Cardiac fibroblast (primary cell): ENCODE measurements at places on chromosomes 12 and 14.
A peak's percentile ranks its signal among the peaks of the same experiment; 100 is the strongest.

DNA sequence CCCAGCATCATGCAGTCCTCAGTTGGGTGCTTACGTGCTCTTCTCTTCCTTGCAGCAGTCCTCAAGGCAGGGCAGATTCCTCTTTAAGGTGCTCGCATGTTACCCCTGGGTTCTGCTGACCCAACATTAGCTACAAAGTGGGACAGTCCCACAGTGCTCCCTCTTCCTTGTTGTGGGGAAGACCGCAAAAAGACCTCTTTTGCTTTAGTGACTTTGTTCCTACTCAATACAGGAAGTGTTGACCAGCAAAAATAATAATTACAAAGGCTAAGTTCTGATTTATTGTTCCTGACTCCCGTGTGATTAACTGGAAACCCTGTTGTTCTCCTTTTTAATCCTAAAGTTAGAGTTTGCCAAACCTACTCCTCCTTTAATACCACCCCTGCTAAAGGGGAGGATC, 13.7 kb downstream of the PIGH start:
- no peak for DNase-seq

- DNase-seq, result no peak
Measured at GRCh38 chr12:3105690-3106479, 28.7 kb downstream of the TSPAN9 start.

GRCh38 chr12:66240096-66240820, 51.2 kb downstream of the IRAK3 start:
- DNase-seq, result no peak

GRCh38 chr12:109988274-109988673, 7.9 kb downstream of the GIT2 start:
- no peak for DNase-seq

DNA sequence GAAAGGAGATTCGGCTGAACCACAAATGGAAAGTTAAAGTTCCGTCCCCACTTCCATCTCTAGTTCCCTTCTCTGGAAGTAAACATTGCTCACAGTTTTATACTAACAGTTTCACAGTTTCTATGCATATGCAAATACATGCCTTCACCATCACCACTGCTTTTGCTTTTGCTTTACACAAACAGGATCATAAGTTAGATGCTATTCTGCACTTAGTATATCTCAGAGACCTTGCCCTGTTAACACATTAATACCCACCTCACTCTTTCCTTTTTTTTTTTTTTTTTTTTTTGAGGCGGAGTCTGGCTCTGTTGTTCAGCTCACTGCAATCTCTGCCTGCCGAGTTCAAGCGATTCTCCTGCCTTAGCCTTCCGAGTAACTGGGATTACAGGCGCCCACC, 890 bp downstream of the TEP1 start:
- DNase-seq, result peak; percentile 27

DNA sequence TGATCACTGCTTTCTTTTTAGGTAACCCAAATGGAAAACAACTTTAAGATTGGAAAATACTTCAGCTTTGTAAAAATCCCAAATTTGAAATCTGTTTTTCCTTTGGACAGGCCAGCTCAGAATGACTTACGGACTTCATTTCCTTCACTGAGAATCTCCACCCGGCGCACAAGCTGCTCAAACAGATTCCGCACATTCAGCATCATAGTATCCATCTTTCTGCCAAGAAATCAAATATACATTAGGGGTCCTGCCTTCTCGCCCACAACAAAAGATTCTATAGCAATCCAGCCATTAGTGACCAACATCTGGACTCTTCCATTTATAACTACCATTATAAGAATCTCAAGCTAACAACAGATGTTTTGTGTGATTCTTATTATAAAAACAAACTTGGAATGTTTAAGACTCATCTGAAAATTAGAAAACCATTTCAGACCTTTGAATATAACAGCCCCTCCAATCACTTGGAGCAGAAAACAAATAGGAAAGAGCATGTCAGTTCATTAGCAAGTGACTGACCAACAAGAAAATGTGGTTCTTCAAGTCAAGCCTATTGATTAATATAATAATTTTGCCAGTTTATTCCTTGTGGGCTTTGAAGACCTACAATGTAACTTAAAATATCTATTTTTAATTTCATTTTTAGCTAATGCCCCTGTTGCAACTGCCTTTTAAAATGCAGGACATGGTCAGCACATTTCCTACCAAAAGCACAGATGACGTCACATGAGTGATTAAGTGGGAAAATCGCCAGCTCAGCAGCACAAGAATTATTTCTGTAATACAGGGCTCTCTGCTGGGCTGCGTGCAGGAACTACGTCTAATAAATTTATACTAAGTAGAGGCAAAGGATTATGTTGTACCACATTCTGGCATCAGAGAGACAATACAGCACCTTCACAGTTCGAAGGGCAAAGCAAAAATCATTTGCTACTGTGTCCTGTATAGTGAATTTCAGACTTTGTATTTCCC, 8.5 kb downstream of the RACGAP1 start:
- peak; percentile 96 for DNase-seq

DNA sequence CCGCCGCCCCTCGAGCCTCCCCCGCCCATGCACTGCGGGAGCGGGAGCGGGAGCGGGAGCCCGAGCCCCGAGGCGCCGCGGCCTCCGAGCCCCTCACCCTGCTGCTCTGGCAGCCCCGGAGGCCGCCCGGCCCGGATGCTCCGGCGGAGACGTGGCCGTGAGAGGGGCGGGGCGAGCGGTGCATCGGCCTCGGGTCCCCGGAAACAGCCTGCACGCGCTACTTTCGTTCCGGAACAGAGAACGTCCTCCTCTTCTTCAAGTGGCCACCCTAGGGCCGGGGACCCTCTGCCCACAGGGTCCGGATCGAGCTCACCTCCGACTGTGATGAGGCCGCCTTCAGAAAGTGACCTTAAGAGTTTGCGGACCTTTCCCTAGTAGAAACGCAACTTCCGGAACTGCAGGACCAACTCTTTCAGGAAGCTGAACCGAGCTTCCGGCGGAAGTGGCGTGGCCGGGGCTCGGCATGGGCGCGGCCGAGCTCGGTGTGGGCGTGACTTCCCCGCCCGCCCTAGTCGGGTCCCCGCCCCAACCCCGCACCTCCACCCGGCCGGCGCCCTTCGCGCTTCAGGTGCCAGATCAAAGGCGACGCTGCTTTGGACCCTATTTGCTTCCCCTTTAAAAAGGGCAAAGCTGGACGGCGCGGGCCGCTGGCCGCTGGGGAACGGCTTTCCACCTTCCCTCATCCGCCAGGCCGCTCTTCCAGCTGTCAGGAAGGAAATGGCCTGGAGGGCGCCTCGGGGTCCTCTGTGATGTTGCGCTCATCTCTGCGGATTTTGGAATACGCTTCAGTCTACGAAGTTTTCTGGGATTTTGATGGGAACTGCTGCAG, at the start of gene GOLGA3:
GOLGA3 (minus strand) TSS at position 164 of the 829 bp plus-strand sequence. CDS start 6,741 bp downstream, outside the sequence.
- DNase-seq, result peak; percentile 96

DNA sequence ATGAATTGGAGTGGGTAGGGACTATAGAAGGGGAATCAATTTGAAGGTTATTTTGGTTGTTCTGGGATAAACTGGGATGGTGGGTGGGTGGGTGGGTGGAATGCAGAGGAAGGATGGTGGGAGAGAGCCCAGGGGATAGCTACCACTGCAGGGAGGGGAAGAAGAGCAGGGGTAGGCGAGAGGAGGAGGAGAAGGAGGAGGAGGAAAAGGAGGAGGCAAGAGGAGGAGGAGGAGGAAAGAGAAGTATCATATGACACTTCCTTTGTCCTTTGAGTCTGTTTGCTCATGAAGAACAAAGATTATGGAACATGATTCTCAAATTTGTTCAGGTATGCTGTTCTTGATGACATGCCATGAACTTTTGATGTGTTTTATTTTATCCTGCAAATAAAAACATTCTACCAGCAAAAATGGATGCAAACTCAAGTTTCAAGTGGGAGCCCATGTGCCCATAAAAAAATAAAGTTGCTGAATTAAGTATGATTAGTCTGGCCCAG, 4.1 kb upstream of the BEST3 start:
- DNase-seq, result no peak

GRCh38 chr12:110540048-110540447, 37.9 kb downstream of the RAD9B start:
- no peak for DNase-seq

DNA sequence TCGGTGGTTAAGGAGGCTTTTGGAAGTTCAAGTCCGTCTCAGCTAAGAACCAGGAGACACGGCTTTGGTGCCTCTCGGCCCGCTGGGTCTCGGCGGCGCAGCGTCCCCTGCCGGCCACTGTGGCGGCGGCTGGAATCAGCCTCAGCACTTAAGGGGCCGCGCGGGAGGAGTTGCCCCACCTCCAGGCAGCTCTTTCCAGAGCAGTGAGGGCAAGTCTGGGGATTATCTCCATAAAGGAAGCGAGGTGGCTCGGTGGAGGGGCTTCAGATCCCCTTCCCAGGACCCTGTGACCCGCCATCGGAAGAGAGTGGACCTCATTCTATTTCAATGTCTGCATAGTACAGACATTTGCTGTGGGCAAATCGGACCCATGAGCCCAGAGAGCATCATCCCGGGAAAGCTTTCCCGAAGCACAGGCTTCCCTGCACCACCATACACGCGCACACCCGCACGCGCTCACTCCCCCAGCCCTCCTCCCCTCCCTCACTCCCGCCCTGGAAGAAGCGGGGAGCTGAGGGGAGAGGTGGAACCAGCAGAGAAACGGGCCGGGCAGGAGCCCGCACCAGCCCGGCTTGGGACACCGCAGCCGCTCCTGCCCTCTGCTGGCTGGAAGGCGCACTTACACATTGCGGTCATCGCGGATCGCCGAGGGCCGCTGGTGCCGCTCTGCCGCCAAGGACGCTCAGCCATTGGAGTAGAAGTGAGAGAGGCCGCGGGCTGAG, 15.9 kb downstream of the RNASE2 start:
- peak; percentile 91 for DNase-seq

DNA sequence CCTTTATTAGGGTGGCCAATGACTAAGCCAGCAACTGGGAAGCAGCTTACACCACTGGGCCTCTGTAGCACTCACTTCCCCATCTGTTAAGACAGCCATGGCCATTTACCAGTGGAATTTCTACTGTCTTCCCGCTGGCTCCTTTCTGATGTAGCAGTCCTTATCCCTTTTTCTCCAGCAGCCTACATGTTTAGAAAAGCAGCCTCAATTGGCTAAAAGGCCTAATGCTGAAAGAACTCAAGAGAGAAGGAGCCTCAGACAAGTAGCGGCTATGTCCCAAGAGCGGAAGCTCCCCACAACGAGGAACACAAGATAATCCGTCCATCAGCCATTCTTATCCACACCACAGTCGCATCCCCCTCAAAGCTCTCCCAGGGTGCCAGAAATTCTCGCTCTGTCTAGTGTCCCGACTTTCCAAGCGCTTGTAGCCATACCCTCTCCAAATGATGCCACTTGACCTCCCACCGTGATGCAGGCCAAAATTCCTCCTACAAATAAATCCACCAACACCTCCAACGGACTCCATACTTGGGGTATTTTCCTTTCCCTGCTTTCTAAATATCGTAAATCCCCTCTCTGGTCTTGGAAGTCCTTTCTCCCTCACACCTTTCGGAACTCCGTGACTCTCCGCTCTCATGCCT, 624 bp downstream of the M6PR start:
- peak; percentile 49 for DNase-seq

DNA sequence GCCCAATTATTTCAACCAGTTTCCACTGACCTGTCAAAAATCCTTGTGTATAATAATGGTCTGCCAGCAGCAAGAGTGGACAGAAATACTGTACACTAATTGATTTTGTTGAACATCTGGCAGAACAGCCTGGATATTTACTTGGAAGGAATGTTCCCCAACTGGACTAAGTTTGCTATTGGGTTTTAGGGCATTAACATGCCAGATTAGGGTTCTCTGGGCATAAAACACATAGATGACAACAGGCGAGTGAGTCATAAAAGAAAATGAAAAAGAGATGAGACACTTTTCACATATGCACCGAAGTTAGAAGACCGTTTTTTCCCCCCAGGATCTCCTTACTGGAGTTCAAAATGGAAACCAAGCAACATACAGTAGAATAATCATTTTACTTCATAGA, 236.3 kb upstream of the NAV3 start:
- no peak for DNase-seq

DNA sequence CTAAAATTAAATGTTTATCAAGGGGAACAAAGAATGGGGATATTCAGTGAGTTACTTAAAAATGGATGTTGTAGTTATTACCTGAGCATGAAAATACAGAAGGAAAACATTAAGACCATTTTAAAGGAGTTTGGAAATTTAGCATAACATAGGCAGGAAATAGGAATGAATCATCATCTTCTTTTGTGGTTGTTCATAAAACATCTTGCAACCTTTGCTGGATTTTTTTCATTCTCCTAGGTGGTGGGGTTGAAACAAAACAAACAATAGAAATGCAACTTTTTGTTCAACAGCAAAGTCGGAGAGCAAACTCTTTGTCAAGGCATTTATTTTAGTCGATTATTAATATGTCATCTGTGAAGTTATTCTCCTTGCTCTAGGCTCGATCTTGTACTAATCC, 275.1 kb downstream of the IPO8 start:
- DNase-seq, result peak; percentile 83

GRCh38 chr12:124392667-124393413, 97.9 kb downstream of the RFLNA start:
- peak; percentile 81 for DNase-seq
